ENCODE measurements at places on chromosomes 3 and 15. TPM values are rescaled to one million over a fixed set of nuclear protein-coding genes. Genes with fewer than 3 reads are reported as not detected.

DNA sequence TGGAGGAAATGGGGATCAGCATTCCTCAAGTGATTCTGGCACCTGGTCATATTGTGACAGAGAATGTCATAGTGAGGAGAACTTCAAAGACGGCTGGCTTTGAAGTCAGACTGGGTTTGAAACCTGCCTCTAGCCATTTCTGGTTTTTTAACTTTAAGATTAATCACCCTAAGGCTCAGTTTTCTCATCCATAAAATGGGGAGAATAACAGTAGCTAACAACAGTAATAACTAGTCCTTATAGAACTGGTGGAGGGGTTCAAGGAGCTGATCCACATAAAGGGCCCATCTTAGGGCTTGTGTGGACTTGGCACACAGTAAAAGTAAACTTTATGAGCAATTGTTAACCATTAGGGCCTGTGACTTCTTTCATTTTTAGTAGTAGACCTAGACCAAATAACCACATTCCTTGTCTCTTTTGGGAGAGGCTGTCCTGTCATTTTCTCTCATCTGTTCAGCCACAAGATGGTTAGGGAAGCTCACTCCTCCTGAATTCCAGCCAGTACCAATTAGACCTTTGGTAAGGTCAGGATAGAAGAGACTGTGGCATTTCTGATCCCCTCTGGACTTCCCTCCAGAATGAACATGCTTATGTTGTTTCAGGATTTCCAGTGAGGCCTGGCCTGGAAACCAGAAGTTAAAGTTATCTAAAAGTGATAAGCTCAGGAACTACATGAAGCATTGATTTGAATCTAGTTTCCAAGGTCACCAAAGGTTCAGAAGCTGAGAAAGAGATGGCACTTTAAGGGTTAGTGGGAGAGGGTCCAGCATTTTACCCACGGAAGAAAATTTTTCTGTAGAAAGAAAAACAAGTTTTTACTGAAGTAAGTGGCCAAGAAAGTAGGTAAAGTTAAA is 159.3 kb upstream of the DPH6 start:
- DNase-seq: no peak

- no peak for DNase-seq
Measured at GRCh38 chr15:68447209-68447608, 15.2 kb upstream of the ITGA11 start.

DNA sequence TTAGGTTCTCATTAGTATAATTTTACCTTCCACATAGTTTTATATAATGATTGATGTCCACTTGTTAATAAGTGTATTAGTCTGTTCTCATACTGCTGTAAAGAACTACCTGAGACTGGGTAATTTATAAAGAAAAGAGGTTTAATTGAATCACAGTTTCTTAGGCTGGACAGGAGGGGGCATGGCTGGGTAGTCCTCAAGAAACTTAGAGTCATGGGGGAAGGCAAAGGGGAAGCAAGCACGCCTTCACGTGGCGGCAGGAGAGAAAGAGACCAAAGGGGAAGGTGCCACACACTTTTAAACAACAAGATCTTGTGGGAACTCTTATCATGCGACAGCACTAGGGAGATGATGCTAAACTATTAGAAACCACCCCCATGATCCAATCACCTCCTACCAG is 19.2 kb downstream of the DZIP3 start:
- no peak for DNase-seq

- DNase-seq: no peak
Measured at GRCh38 chr3:37979541-37980461, 10.8 kb upstream of the VILL start.

- DNase-seq: no peak
Measured at GRCh38 chr3:99810403-99810802, 7.3 kb upstream of the CMSS1 start.

Gene P3H2
- total RNA-seq: 5.3 TPM

Gene COL6A5
- total RNA-seq: not detected
